ENCODE measurements at places on chromosomes 4 and X.
A peak's percentile ranks its signal among the peaks of the same experiment; 100 is the strongest.

DNA sequence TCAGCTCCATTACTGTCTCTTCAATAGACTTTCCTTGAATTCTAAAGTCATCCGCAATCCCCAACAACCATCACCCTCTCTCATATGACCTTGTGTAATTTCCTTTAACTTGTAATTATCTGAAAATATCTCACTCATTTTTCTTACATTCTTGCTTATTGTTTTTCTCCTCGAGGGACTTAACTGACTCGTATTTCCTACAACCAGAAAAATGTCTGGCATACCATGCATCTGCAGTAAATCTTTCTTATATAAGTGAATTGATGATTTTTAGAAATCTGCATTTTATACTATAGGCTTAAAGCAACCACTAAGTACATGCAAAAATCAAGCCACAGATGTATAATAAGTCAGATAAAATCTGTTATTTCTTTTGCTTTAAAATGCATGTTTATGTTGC is 276.7 kb downstream of the UNC5C start:
- H3K36me3 ChIP-seq = no peaks in the 10 kb centered on the region
- no peaks in the 10 kb centered on the region for H3K27me3 ChIP-seq
- no peak overlapping the region for H3K4me3 ChIP-seq
- peaks cover 6% of the 10 kb centered on the region for H3K4me1 ChIP-seq
- no peak overlapping the region for H3K27ac ChIP-seq

- H3K27ac ChIP-seq = no peak overlapping the region
- no peaks in the 10 kb centered on the region for H3K27me3 ChIP-seq
- H3K4me3 ChIP-seq = no peak overlapping the region
- no peaks in the 10 kb centered on the region for H3K36me3 ChIP-seq
- peak; percentile 27 for DNase-seq
Measured at GRCh38 chr4:72375073-72375736, 193.8 kb downstream of the ADAMTS3 start.

GRCh38 chr4:34181891-34182290 is 2062.4 kb downstream of the ARAP2 start:
- H3K4me1 ChIP-seq = peaks cover 32% of the 10 kb centered on the region
- no peak overlapping the region for H3K4me3 ChIP-seq
- H3K36me3 ChIP-seq = no peaks in the 10 kb centered on the region
- peak overlapping the region; percentile 95 for H3K27ac ChIP-seq
- DNase-seq = no peak
- no peaks in the 10 kb centered on the region for H3K27me3 ChIP-seq

- H3K4me3 ChIP-seq = no peak overlapping the region
- H3K27me3 ChIP-seq = no peaks in the 10 kb centered on the region
- no peak overlapping the region for H3K27ac ChIP-seq
- no peaks in the 10 kb centered on the region for H3K36me3 ChIP-seq
Measured at GRCh38 chr4:186058253-186058979, 10.5 kb upstream of the TLR3 start.

- peaks cover 7% of the 10 kb centered on the region for H3K4me1 ChIP-seq
- H3K27ac ChIP-seq = no peak overlapping the region
- DNase-seq = no peak
Measured at GRCh38 chr4:150970685-150971151, 44.4 kb downstream of the LRBA start.

DNA sequence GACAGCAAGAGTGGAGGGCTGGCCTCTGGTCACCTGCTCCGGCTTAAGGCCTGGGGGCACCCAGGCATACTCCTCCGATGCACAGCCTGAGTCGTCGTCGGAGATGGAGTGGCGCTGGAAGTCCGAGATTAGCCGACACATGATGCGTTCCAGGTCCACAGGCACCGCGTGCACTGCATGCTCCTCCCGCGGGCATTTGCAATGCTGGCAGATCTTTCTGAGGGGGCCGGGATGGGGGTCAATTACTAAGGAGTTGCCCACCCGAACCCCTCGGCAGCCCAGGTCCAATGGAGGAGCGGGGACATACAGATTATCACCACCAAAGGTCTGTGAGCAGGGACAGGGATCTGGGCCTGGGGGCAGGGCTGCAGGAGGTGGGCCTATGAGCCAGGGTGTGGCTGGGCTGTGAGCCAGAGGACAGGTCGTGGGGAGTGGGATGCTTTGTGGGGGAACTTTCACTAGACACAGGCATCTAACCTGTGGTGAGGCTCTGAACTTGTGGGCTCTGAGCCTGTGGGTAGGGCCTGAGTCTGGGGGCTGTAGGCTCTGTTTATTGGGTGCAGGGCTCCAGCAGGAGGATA is 2.4 kb downstream of the PRICKLE3 start:
- H3K27ac ChIP-seq = peak overlapping the region; percentile 85
- no peaks in the 10 kb centered on the region for H3K27me3 ChIP-seq
- peaks cover 36% of the 10 kb centered on the region for H3K36me3 ChIP-seq

DNA sequence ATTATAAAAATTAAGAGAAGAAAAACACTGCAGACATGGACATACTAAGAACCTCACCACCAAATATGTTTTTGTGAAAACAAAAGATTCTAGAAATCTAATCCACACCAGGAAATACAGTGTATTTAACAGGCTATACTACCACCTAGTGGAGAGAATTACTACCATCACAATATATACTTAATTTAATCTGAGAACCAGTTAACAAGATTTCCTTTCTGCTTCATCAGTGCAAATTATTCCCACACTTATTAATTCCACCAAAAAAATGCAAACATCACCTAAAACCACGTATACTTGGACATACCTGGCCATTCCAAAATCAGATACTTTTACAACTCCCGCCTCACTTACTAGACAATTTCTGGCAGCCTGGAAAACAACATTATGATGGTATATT is 7.0 kb upstream of the TXK start:
- no peak overlapping the region for H3K27ac ChIP-seq
- H3K4me3 ChIP-seq = no peak overlapping the region
- no peaks in the 10 kb centered on the region for H3K4me1 ChIP-seq
- no peaks in the 10 kb centered on the region for H3K36me3 ChIP-seq
- DNase-seq = no peak

- H3K27me3 ChIP-seq = no peaks in the 10 kb centered on the region
- no peak for DNase-seq
- H3K4me1 ChIP-seq = peaks cover 22% of the 10 kb centered on the region
- no peak overlapping the region for H3K4me3 ChIP-seq
Measured at GRCh38 chr4:168694667-168695066, 197.8 kb downstream of the PALLD start.

- H3K27me3 ChIP-seq = no peaks in the 10 kb centered on the region
- peak within 1 kb of the TSS; percentile 72 for H3K27ac ChIP-seq
- H3K36me3 ChIP-seq = no peaks in the 10 kb centered on the region
- H3K4me3 ChIP-seq = peak within 1 kb of the TSS; percentile 77
- peaks cover 14% of the 10 kb centered on the region for H3K4me1 ChIP-seq
- peak; percentile 93 for DNase-seq
Measured at GRCh38 chr4:83284193-83285054, at the start of gene COQ2. TSS of gene COQ2 (minus strand) at chr4:83284798. CDS start at chr4:83284764, 34 bp downstream.

DNA sequence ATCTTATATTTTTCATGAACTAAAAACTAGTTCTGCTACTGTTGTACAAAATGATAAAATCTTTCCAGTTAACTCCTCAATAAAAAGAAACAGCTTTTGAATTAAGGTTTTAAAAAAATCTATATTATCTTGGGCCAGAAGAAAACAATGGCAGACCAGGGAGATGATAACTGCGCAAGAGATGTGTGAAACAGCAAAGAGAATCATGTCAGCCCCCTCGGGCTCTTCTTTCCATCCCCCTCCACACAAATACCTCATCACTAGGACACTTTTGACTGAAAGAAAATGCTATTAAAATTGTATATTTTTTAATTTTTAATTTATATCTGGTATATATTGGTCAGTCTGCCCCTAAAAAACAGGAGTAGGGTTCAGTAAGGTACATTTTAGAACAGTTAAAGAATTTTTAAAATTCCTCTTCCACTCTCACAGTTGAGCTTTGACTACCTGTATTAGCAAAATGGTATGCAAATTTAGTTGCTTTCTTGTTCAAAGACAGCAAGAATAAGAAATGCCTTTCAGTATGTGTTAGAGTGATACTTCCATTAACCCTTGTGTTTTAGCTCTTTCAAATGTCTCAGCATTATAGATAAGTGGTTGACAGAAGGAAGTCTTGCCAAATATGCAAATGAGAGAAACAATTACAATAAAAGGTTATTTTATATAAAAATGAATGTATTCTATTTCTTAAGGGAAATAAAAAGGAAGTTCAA is 36.4 kb upstream of the LCORL start:
- H3K4me1 ChIP-seq = no peaks in the 10 kb centered on the region
- peaks cover 17% of the 10 kb centered on the region for H3K27me3 ChIP-seq
- H3K36me3 ChIP-seq = no peaks in the 10 kb centered on the region
- no peak for DNase-seq
- H3K27ac ChIP-seq = no peak overlapping the region

GRCh38 chr4:48668254-48669017 is 111.6 kb downstream of the FRYL start:
- H3K27me3 ChIP-seq = no peaks in the 10 kb centered on the region
- no peak for DNase-seq
- H3K27ac ChIP-seq = peak overlapping the region; percentile 64
- peaks cover 50% of the 10 kb centered on the region for H3K4me1 ChIP-seq
- no peak overlapping the region for H3K4me3 ChIP-seq

DNA sequence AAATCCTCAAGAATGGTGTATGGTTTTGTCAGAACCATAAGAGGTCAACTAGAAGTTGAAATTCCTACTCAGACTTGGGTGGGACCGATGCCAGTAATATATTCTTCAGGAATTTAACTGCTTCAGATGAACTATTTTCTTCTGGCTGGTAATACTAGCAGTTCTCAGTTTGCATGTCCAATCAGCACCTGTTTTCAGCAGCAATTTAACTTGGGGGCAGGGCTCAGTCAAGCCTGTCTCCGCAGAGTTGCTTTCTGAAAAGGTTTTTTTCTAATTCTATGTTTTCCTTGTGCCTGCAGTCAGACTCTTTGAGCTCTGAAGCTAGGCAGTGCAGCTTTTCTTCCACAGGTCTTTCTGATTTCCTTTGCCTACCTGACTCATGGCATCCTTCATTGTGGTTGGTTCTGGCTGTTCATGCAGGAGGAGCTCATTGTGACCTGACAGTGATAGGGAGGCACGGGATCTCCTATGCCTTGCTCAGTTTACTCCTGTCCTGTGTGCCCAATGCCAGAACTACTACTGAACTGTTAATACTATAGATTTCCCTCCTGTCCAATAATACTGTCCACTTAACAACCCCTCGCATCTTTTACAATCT is 17.3 kb upstream of the FMR1 start:
- H3K36me3 ChIP-seq = no peaks in the 10 kb centered on the region
- no peak for DNase-seq
- H3K27ac ChIP-seq = no peak overlapping the region
- no peaks in the 10 kb centered on the region for H3K4me1 ChIP-seq

GRCh38 chr4:142721187-142721586 is 124.9 kb downstream of the INPP4B start:
- DNase-seq = no peak
- H3K27ac ChIP-seq = peak overlapping the region; percentile 81
- H3K27me3 ChIP-seq = no peaks in the 10 kb centered on the region
- H3K36me3 ChIP-seq = no peaks in the 10 kb centered on the region

DNA sequence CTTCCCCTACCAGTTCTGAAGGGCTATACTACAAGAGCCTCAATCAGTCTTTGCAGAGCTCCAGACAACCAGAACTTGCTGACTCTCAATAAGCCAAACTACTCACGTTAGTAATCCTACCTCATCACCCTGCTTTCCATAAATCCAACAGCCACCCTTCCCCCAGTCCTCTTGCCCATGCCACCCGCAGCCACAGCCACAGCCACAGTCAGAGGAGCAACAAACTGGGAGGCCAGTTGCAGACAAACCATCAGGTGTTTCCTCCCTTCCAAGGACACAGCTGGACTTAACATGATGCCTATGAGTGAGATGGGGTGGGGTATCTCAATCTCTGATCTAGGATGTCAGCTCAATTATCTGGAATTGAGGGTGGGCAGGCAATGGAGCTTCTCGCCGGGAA is 1.0 kb downstream of the GABRA3 start:
- H3K4me3 ChIP-seq = no peak overlapping the region
- no peak overlapping the region for H3K27ac ChIP-seq
- no peak for DNase-seq

DNA sequence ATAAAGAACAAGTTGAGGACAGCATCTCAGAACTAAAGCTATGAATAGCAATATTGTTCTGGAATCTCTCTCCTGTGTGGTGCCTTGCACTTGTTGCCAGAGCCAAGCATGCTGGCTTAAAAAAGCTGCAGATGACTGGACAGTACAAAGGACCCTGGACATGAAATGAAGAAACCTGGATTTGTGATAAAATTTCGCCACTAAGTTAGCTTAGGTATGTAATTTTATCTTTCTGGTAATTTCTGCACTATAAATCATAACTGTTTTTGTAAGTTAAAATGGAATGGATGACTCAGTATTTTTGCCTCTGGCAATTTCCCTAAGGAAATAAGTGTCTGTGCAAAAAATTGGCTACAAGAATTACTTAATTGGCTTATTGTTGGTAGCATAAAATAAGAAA is 317.2 kb downstream of the CAMK2D start:
- no peak overlapping the region for H3K4me3 ChIP-seq
- peak overlapping the region; percentile 84 for H3K27ac ChIP-seq
- no peaks in the 10 kb centered on the region for H3K27me3 ChIP-seq
- DNase-seq = no peak

GRCh38 chrX:153533091-153533490 is 15.6 kb downstream of the ATP2B3 start:
- H3K4me3 ChIP-seq = no peak overlapping the region
- no peaks in the 10 kb centered on the region for H3K27me3 ChIP-seq
- no peak overlapping the region for H3K27ac ChIP-seq
- no peaks in the 10 kb centered on the region for H3K36me3 ChIP-seq
- DNase-seq = no peak

- no peaks in the 10 kb centered on the region for H3K27me3 ChIP-seq
- H3K27ac ChIP-seq = no peak overlapping the region
- no peaks in the 10 kb centered on the region for H3K36me3 ChIP-seq
- no peak for DNase-seq
Measured at GRCh38 chrX:15465347-15465746, 27.8 kb downstream of the PIR start.

- H3K36me3 ChIP-seq = no peaks in the 10 kb centered on the region
- H3K27ac ChIP-seq = no peak overlapping the region
- no peak for DNase-seq
- no peak overlapping the region for H3K4me3 ChIP-seq
- peaks cover 7% of the 10 kb centered on the region for H3K4me1 ChIP-seq
- H3K27me3 ChIP-seq = no peaks in the 10 kb centered on the region
Measured at GRCh38 chr4:125008676-125009075, 296.1 kb upstream of the ANKRD50 start.

DNA sequence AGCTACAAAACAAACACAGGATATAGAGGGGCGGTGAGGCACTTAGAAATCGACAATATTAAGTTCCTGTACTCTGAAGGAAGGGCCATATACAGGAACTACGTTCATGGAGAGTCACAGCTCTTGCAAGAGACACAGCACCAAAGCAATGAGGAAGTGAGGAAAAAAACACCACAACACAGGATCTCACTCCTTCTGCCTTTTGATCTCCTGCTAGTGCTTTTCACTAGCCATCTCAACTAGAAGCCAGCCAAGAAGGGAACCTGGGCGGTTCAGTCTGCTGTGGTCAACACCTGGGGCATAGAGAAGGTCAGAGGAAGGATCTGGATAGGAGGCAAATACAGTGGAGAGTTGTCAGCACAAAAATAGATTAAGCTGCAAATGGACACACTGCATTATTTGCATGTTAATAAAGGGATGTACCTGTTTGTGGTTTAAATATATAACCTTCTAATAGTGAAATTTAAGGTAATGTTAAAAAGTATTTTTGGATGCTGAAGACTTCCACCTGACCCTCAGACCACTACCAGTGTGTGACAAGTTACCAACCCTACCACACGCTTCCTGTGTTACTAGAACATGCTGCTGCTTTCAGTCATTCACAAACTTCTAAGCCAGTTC is 104.6 kb downstream of the DTHD1 start:
- H3K27me3 ChIP-seq = peaks cover 6% of the 10 kb centered on the region
- no peak overlapping the region for H3K4me3 ChIP-seq
- no peaks in the 10 kb centered on the region for H3K4me1 ChIP-seq
- DNase-seq = no peak
